Upper lobe of right lung (tissue), 1 donor: ENCODE measurements at places on chromosomes 4 and X. TPM values are rescaled to one million over a fixed set of nuclear protein-coding genes. Genes with fewer than 3 reads are reported as not detected.

- DNase-seq, result no peak
These were observed 1.7 kb upstream of the STIM2 start for GRCh38 chr4:26858947-26859401.

DNA sequence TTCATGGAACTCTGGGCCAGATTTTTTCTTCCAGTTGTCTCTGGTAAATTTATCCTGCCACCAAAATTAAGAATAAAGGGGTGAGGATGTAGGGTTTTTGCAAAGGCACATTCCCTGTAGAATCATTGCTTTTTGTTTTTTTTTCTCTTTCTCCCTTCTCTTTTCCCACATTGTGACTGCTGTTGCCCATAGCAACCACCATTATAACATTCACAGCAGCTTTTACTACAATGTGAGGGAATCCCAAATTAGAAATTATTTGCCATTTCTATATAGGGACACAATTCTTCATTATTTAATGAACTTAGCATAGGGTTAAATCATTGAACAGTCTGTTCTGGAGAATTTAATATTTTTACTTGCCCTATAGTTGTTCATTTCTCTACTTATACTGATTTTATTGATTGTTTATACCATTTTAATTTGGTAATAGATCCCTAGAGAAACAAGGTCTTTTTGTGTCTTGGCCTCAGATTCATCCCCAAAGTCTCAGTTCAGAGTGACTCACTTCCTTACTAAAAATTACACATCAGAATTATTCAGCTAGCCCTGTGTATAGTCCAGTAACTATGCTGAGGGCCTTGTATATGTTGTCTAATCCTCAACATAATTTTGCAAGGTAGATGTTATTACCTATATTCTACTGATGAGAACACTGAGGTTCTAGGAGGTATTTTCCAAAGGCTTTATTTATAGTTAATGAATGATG is 80.8 kb upstream of the ANK2 start:
- no peak for DNase-seq

DNA sequence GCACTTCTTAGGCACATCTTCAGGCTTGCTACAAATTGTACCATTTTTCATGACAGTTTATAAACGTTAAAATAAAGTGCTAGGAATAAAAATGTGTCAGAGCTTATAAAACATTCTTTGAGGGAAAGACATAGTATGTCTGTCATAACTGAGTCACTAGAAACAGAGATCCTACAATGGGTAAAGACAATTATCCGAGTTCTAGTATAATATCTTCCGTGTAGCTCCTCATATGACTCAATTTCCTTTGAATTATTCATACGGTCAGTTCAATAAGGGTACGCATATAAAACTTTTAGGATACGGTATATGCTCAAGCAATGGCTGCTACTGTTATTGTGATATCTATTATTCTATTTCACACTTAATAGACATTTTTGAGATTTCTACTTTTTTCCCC is 349.1 kb downstream of the PCDH10 start:
- DNase-seq, result no peak

- DNase-seq, result no peak
These were observed 164.1 kb upstream of the STS start for GRCh38 chrX:6983207-6983955.

DNA sequence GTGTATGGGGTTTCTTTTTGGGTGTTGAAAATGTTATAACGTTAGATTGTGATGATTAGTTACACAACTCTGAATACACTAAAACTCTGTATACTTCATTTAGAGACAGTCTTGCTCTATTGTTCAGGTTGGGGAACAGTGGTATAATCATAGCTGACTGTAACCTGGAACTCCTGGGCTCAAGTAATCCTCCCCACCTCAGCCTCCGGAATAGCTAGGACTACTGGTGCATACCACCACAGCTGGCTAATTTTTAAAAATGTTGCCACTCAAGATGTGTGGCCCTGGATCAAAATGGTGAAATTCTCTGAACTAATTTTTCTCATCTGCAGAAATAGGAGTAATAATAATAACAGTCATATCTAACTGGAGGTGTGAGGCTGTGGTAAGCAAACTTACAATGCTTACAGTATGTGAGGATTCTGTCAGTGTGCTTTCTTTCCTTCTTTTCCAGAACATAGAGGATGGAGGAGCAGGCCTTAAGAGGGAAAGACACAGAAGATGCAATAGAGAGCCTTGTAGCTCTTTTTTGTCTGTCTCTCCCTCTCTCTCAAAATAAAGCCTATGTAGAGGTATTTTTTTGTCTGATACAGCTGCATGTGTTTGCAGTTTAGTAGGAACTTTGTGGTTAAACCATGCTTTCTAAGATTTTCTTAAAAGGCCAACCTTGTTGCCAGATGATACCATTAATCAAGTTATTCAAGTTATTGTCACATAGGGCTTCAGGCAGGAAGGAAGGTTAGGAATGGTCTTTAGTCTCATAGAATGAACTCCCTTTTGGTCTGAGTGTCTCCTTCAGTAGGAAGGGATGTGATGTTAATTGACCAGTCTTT is 7.5 kb downstream of the ADD1 start:
- DNase-seq, result no peak

DNA sequence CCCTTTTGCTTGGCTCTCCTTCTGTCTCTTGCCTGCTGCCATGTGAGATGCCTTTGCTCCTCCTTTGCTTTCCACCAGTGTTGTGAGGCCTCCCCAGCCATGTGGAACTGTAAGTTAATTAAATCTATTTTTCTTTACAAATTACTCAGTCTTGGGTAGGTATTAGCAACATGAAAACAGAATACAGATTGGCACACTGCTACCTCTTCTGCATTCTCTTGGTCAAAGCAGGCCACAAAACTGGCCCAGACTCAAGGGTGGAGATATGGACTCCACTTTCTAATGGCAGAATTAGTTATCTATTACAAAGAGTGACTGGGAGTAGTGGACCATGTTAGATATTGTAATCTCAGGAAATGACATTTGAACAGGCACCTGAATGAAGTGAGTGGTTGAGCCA is 21.5 kb upstream of the CCDC149 start:
- DNase-seq, result no peak

The CXorf65 gene
- total RNA-seq, result not detected
